Fibroblast of gingiva (primary cell): ENCODE measurements at places on chromosomes 3 and 15.

- no peak for DNase-seq
Observed at GRCh38 chr3:5498981-5499380, 311.5 kb downstream of the EDEM1 start.

- DNase-seq: no peak
Observed at GRCh38 chr3:8368598-8368997, 133.0 kb upstream of the LMCD1 start.

DNA sequence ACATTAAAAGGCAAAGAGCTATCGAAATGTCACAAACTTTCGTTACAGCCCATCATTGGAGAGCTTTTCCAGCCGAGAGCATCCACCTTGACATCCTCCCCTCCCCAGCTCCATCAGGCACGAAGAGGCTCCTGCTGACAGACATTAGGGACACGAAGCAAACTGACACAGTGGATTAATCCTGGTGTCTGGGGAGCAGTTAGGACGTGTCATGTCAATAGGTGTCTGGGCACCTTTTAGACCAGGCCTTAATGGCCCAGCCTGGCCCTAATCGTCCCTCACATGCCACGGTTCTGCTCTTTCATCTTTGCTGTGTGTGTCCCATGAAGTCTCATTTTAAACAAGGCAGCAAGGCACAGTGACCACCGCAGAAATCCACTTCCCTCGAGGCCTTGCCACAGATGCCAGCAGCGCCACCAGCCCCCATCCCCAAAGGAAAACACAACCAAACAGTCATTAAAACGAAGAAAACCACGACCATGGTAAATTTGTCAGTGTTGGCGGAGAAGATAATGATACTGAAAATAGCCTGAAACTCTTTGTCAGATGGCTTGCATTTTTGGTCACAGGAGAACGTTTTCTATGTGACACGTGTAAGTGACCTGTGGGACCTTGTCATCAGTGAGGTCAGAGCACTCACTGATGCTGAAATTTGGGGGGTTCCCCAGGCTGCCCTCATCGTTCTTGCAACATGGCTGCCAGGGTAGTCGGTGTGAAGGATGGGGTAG, 16.3 kb upstream of the PCSK6 start:
- DNase-seq: no peak

DNA sequence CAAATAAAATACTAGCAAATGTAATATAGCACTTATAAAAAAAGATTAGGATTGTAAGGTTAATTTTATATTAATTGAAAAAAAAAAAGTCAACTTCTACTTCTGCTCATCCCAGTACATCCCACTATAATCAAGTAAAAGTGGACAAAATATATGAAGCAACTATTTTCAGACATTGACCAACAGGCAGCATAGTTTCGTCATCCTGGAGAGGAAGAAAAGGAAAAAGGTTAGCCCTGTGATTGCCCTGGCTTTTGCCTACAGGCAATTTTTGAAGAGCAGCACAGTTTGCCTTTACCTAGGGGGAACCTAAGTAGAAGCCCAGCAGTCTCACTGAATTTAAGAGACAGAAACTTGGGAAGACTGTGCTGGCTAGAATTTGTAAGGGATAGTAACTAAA, 52.2 kb upstream of the ACTC1 start:
- DNase-seq: peak; percentile 34

DNA sequence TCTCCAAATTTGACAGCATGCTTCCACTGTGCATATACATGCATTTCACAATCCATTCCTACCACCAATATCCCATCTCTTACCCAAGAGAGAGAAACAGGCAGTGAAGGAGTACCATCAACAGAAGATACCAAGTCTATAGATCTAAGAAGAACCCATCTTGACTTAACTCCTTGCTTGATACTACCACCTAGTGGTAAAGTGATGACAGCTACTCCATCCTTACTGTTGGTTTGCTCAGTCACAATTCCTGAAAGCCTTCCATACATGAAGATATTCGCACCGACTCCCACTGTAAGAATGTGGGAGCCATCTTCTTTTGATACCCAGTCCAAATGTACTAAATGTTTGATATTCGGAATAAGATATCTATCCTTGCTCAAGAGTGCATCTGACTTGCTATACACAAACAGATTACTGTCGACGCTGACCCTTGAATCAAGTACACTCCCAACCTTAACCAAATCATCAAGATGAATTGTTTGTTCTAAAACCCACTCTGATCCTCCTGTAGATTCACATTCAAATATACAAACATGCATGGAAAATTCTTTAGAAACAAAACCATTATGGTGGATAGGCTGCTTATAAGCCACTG, 123.1 kb downstream of the DMXL2 start:
- peak; percentile 40 for DNase-seq

GRCh38 chr15:81313686-81314085, 10.3 kb downstream of the STARD5 start:
- DNase-seq: no peak

DNA sequence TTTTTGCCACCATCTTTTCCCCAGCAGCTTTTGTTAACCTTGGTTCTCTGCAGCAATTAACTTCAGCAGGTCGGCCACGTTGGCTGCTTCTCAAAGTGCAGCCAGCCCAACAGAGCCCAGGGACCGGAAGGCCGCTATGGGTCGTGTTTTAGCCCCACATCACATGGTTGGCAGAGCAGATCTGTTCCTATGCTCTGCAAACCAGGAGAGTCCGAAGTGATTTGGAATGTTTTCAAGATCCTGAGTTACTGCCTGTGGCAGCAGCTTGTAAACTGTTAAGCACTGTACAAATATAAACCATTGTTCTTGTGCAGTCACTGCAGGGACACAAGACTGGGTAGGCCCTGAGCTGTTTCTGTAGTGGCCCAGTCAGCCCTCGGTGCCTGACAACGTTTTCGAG, 69.6 kb upstream of the MYZAP start:
- DNase-seq: no peak

- peak; percentile 57 for DNase-seq
Observed at GRCh38 chr3:71930056-71930991, 145.4 kb upstream of the PROK2 start.

- DNase-seq: peak; percentile 2
Observed at GRCh38 chr3:145849115-145849514, 311.9 kb downstream of the PLOD2 start.

DNA sequence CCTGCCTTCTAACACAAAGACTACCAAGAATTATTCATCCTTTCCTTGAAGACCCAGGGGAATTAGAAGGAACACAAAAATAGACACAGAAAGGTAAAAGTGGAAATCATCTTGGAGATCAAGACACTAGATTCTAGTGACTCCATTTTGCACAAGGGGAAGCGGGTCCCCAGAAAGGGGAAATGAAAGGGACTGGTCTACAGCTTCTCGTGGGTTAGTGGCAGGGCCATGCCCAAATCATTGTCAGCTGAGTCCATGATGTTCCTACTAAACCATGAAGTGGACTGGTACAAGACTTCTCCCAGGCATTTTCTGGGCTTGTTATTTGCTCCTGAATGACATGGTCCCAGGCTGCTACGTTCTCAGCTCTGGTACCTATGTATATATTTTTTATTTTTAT, 230.7 kb upstream of the TPRG1 start:
- DNase-seq: no peak

DNA sequence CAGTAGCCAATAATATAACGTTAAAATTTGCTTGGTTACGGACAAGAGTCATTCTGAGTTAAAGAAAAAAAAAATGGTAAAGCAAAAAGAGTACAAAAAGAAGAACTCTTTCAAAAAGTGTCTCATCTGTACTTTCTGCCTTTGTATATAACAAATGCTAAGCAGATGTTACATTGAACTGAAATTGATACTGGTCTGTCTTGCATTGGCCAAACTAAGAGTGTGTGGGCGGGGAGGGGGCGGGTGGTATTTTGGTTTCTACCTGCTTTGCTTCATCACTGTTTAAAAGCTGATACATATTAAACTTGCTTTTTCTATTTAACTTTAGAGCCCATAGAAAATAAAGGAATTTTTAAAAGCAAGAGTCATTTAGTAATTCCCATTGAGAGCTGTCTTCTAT, 215.0 kb upstream of the THBS1 start:
- no peak for DNase-seq

DNA sequence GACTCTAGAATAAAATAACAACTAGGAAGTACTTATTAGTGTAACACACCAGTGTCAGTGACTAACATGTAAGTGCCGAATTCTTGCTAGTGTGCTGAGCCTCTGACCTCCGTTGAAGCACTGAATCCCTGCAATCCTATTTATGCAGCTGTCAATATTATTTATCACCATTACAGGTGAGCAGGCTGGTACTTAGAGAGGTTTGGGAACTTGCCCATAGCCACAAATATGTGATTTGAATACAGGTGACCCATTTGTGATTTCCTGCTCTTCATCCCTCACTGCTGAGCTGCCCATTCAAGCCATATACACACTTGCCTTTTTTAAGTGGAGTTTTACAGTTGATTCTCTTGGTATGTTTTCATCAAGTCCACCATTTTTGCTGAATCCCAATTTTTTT, 12.2 kb downstream of the EIF4E3 start:
- no peak for DNase-seq

- no peak for DNase-seq
Observed at GRCh38 chr3:177197727-177198460, 612 bp upstream of the TBL1XR1 start.

DNA sequence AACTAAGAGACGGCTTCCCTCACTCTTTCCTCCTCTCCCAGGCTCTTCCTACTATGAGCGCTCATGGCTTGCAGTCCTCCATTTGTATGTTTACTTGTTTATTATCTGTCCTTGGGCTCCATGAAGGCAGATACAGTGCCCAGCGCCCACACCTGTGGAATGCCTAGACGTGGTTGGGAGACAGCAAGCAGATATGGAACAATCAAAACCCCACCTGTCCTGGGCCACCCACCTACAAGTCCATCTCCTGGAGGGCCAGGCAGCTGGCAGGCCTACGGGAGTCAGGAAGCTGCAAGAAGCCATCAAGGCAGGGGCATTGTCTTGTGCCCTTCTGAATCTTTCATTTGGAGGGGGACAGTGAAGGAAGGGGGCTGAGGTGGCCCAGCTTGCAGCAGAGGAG, 104.7 kb downstream of the IQSEC1 start:
- no peak for DNase-seq

DNA sequence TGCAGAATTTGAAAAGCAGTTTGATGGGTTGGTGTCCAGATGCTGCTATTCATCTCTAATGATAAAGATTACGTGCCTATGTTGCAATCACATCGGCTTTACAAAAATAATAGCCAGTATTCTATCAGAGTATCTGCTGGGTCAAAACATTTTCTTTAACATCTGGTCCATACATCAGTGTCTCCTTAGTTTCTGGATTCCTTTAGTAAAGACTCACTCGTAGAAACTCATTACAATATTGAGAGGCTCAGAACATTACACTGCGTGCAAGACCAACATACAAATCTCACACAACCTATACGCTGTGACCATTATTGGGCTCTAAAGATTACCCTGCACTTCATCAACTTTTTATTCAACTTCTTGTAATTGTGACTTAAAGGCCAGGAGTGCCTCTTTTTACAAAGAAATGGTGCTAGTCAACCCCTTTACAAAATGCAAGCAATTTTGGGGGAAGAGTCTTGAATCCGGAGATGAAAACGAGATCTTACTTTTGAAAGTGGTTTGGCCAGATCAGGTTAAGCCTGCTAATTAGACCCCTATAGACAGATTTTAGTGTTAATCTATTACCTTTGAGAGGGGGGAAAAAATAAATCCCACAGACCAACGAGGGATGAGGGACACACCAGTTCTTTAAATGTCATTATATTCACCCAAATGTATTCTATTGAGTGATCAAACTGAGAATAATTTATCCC, 2.9 kb downstream of the TRA2B start:
- no peak for DNase-seq

DNA sequence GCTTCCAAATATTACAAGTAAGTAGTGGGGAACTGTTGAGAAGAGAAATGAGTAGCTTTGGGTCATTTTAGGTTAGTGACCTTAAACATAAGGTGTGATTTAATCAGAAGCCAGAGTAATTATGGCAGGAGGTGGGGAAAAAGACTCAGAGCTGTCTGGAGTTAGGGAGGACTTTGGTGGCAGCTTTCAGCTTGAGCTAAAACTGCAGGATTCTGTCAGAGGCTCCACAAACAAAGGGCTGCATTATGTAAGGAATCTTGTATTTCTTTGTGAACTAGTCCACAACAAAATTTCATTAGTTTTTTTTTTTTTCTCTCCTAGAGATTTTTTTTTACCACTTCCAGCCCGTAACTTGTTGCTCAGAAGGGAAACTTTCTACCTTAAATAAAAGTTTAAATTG, 345.3 kb downstream of the TIGIT start:
- no peak for DNase-seq

- peak; percentile 10 for DNase-seq
Observed at GRCh38 chr15:50227076-50227475, 38.5 kb downstream of the HDC start.

DNA sequence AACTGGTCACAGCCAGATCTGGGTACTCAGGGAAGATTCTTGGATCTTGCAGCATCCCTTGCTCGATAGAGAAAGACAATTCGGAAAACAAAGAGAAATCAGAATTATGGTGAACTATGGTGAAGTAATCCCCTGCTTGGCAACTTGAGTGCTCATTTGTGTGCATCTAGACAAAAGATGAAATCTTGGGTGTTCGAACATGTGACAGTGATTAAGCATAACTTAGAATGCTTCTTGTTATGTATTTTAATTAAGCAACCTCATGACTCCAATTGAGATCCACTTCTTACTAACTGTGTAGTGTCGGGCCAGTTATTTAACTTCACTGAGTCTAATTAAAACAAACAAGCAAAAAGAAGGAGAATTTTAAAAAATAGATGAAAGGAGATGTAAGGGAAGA, 56.5 kb downstream of the ZNF385D start:
- no peak for DNase-seq

GRCh38 chr15:58530056-58530590, 98.3 kb downstream of the LIPC start:
- no peak for DNase-seq

DNA sequence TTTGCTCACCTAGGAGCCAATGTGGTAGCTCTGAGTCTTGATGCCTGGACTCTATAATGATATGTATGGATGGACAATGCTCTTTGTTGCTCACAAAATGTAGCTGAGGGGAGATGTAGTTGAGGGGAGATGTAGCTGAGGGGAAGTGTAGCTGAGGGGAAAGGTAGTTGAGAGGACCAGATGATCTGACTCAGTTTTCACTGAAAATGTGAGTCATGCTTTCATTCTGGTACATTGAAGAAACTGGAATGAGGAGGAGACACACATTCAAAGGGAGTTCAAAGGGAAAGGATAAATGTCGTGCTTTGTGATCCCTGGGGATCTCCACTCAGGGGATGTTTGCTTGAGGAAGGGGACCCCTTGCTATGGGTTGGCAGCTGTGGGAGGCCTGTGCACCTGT, 302.9 kb upstream of the TRIM42 start:
- no peak for DNase-seq

DNA sequence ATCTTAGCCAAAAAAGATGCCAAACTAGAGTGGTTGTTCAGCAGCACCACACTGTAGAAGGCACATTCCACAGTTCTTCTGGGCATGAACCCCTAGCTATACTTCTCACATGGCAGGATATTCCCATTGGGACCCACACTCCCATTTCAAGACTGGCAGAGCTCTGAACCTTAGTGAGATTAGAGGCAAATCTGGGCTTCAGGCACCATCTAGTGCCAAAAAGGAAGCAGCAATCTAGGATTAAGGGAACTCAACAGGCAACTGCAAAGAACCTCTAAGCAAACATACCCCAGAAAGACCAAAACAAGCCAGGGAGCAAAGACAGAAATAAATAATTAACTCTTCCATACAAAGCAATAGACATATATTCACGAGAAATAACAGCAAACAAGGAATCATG, 66.2 kb downstream of the TAFA4 start:
- no peak for DNase-seq

- DNase-seq: no peak
Observed at GRCh38 chr15:81270781-81271491, 53.0 kb downstream of the STARD5 start.

GRCh38 chr3:159854500-159855124, 134.0 kb upstream of the IL12A start:
- peak; percentile 89 for DNase-seq

GRCh38 chr3:73552700-73553099, 72.0 kb downstream of the PDZRN3 start:
- no peak for DNase-seq
